ENCODE measurements at places on chromosomes 13 and 19.

DNA sequence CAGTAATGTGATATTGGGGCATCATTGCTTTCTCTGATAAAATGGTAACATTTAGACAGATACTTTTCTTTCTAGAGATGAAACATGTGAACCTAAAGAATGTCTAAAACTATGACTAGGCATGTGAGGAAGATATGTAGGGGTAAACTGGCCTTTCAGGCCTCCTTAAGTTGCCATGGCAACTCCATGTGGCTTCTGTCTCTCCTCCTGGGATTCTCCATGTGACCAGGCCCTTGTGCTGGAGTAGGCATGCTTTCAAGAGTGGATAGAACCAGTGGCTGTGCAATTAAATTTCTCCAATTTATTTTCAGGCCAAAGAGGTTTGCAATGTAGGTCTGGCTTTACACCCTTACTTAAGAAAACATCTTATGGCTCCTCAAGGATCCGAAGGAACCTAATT is 130.8 kb downstream of the OLFM4 start:
- DNase-seq = no peak

DNA sequence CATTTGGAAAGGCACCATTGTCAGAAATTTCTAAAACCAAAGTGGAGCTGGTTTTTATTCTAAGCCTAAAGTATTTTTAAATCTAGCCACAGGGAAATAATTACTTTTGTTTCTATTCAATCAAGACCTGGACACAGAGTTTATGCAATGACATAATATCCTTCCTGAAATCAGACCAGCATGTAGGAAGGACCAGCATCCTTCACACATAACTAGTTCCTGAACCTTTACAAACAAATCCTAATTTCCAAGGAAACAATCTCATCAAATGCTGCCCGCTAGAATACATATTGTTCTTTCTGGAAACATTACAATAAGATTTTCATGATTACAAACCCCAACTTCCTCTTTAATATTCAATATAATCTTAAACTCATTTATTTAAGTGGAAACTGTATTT is 1.5 kb downstream of the STARD13 start:
- no peak for DNase-seq

GRCh38 chr13:50451609-50452008 is 391.9 kb downstream of the DLEU7 start:
- DNase-seq = no peak

DNA sequence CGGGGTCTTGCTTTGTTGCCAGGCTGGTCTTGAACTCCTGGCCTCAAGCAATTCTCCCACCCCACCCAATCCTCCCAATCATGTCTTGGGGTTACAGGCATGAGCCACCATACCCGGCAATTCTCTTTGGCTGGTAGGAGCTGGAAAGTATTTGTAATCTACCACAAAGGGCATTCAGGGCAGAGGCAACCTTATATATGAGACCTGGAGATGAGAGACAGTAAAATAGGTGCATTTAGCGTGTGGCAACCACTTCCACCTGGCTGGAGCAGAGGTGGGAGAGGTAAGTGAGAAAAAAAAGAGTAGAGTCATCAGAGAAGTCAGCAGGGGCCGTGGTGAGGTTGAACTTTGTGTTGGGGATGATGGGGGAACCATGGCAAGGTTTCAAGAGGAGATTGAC is 36.8 kb downstream of the VAV1 start:
- DNase-seq = no peak

- no peak for DNase-seq
Measured at GRCh38 chr19:33133438-33134031, 1.6 kb downstream of the WDR88 start.

DNA sequence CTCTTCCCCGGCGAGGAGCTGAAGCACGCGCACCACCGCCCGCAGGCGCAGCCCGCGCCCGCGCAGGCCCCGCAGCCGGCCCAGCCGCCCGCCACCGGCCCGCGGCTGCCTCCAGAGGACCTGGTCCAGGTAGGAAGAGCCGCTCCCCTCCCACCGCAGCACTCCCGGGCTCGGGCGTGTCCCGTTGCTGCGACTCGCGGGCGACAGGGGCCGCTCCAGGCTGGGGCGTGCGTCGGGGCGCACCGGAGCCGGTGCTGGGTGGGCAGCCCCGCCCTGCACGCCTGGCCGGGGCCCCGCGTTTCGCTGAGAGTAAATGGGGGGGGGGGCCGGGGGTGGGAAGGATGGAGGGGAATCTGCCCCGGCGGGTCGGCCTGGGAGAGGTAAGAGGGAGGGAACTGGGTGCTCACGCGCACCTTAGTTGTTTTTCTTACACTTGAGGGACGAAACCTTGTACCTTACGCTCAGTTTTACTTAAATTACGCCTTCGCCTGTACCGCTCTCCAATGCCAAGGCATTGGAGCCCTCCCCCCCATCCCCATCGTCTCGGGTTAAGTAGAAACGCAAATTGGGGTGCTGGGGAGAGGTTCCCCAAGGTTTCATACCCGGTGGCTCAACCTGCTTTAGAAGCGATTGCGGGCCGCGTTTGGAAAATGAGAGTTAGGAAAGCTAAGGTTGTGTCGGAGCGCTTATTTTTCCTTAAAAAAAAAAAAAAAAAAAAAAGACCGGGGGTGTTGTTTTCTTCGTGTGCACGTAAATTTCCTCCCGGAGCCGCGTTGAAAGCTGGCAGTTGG is 850 bp downstream of the KLF5 start:
- peak; percentile 77 for DNase-seq

- DNase-seq = no peak
Measured at GRCh38 chr13:25468325-25469168, 96.8 kb downstream of the ATP8A2 start.

- DNase-seq = no peak
Measured at GRCh38 chr19:46849610-46850009, 1.0 kb downstream of the AP2S1 start.

- no peak for DNase-seq
Measured at GRCh38 chr19:29813642-29814041, 1.9 kb downstream of the CCNE1 start.

- DNase-seq = no peak
Measured at GRCh38 chr19:46962030-46962570, 57.5 kb upstream of the NPAS1 start.

DNA sequence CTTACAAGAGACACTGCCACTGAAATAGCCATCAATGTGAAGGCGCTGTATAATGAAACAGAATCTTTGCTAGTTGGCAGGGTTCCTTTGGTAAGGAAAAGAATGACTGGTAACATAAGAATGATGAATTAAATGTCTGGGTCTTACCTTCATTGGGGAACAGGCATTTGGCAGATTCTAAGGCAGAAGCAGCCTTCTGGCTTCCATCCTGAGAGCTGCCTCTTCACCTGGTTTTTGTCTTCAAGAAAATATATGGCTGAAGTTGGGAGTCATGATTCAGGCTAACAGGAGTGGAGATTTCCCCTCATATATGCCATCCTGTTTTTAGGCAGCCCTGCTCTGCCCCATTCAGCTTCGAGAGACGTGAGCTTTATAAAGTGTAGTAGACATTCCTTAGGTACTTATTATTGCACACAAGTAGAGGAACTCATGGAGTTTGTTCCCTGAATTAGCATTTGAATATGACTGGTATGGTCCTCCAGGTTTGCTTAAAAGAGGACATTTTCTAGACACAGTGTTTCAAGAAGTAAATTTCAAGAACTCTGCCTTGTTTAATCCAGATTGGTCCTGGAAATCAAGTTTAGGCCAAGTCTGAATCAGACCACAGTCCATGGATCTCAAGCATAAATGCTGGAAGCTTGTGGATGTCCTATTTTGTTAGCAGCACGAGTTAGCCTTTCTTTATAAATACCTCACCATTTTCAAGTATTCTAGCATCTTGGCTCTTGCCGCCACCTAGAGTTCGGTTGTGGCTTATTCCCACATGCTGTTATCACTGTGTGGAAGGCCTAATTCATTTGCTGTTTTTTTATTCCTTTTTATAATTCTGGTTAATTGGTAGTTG is 56.2 kb upstream of the AKAP11 start:
- DNase-seq = no peak

GRCh38 chr19:33346665-33347064 is 26.8 kb upstream of the CEBPG start:
- no peak for DNase-seq

DNA sequence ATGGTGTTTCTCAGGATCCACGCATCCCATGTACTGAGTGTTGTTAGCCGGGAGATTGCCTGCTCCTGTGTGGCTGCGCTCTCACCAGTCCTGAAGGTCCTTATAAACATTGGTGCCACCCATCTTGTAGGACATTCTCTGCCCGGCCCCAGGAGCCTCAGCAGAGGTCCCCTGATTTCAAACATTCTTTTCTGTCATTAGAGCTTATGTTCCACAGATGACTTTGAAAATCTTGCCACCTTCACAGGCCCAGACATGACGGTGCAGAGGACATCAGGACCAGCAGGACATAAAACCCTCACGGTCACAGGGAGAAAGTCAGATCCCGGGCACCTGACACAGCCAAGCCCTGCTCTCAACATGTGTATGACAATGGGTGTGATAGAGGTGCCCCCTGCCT is 33.2 kb upstream of the PEPD start:
- no peak for DNase-seq

GRCh38 chr13:49643035-49643646 is 14.8 kb downstream of the ARL11 start:
- DNase-seq = no peak

- peak; percentile 28 for DNase-seq
Measured at GRCh38 chr13:28753208-28753892, 34.6 kb upstream of the SLC46A3 start.

- DNase-seq = no peak
Measured at GRCh38 chr19:19743176-19743575, 10.3 kb upstream of the ZNF14 start.

- DNase-seq = no peak
Measured at GRCh38 chr13:98613591-98613990, 36.7 kb upstream of the STK24 start.

GRCh38 chr19:53808710-53809125 is 15.4 kb downstream of the NLRP12 start:
- no peak for DNase-seq

DNA sequence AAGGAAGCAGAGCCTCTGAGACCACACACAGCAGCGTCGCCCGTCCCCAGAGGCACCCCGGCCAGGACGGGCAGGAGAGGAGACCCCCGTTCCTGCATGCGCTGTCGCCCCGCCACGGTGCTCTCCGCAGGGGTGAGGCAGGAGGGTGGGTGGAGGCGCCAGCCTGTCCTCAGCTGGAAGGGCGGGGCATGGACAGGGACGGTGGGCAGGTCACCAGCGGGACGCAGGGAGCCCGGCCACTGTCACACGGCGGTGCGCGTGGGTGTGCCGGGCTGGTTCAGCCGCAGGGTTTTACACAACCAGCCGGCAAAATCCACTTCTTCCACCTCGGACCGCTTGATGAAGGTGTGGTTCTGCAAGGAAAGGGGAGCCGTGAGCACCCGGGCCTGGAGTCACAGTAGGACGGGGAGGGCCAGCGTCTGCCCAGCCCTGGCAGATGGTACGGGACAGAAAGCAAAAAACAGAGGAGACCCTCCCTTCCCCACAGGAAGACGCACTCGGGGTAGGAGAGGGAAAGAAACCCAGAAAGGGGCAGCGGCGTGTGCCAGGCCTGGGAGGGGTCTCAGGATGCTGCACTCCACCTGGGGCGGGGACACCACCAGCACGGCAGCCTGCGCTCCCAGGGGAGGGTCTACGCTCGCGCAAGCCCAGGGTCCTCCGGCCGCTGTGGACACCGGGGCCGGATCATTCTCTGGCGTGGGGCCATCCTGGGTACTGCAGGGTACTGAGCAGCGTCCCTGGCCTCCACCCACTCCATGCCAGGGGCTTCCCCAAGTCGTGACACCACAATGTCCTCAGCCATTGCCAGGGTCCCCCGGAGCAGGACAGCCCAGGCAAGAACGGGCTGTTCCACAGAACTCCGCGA is 23.9 kb upstream of the ZBTB7A start:
- no peak for DNase-seq

GRCh38 chr19:2846180-2846894 is 5.1 kb downstream of the ZNF555 start:
- no peak for DNase-seq

DNA sequence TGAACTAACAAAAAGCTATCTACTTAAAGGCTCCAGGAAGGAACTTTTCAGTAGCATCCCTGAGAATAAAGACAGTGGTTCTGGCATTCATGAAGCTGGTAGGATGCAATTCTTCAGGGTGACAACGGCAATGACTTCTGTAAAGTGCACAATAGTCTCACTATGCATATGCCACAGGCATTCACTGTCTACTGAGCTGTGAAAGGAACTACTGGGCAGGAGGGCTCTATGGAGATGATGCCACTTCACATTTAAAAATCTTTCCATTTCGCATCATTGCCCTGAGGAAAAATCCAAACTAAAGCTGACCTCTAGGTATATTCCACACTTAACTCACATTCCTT is 2020.6 kb upstream of the PCDH20 start:
- DNase-seq = no peak

DNA sequence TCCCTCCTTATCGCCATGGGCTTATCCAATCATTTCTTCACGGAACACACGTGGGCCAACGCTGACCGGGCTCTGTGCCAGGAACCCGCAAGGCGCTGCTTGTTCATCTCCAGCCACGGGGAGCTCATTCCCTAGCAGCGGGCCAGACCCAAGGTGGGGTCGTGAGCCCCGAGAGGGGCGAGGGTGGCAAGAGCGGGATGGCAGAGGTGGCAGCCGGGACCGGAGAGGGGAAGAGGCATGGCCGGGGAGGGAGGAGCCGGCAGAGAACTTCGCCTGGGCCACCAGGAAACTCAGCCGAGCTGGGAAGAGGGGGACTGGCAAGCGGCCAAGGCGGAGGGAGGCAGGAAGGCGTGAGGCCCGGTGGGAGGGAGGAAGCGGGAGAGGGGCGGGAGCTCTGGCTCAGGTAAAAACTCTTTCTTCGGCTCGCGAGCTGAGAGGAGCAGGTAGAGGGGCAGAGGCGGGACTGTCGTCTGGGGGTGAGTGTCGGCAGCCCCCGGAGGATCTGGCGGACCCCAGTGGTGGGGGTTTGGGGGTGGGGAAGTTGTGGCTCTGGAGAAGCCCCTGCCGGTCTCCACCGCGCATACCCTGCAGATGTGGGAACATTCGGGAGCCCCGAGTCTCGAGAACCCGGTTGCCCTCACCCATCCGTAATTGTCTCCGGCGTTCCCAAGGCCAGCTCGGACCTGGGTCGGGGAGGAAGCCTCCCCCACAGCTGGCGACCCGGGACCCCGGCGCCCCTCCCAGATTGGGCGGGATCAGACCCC is at the start of gene B3GNT3:
B3GNT3 (plus strand) TSS at position 408 of the 764 bp plus-strand sequence. CDS start 12,670 bp downstream, outside the sequence.
- no peak for DNase-seq

DNA sequence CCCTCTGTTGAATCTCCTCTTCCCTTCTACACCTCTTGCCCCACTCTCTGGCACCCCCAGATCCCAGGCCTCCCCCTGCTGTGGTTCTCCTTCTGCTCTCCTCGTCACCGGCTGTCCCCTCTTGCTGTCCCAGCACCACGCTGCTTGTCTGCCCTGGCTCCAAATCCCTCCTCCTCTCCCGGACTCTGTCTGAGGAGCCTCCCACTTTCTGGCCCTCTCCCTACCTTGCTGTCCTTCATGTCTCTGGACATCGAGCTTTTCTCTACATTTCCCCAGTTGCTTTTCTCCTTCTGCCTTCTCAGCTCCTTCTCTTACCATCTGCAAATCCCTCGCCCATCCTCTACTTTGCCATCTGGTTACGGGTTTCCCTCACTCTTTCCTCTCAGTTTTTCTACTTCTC is 1.2 kb downstream of the ZNF347 start:
- no peak for DNase-seq

DNA sequence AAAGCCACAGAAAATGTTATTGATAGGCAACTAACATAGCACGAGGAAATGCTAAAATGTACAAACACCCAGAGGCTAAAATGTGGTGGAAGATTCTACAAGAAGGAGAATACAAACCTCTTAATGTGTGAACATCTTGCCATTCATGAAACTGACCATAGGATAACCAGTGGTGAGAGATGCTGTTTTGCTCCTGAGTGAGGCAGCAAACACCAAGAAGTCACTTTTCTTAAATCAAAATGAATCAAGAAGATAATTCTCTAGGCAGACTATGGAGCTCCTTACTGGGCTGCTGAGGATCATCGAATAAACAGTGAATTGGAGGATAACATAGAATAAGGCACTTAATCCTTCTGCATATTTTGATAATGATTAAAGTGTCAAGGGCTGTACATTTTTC is 375.4 kb upstream of the SLITRK6 start:
- DNase-seq = peak; percentile 48
